ENCODE measurements at places on chromosomes 3 and 15.

DNA sequence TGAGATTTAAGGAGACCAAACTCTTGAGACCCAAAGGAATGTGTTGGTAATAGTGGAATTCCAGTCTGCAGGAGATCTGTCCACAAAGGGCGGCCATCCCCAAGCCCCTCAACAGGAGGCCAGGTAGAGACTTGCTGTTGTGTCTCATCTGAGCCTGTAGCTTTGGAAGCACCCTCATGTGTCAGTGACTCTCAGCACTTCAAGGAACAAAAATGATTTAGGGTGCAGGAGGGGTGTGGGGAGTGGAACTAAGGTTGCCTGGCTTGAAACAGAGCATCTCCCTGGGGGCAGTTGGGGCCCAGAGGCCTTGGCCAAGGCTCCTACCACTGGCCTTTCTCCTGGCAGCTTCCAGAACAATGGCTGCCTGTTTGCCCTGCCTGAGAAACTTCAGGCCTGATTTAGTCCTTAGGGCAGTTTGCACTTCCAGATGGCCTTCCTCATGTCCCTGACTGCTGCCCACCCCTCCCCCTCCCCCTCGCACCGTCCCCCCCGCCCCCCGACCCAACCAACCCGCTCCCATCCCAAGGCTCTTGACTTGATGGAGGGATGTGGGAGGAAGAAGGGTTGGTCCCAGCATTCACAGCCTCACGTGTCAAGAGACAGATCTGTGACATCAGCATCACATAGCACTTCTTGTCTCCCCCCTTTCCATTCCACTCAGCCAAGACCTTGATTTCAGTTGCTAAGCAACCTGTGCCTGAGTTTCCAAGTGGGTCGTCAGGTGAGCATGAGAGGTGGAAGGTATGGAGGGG, 77.1 kb downstream of the CORO2B start:
- DNase-seq, result no peak

GRCh38 chr3:124878561-124879336, 8.4 kb downstream of the ITGB5 start:
- no peak for DNase-seq

DNA sequence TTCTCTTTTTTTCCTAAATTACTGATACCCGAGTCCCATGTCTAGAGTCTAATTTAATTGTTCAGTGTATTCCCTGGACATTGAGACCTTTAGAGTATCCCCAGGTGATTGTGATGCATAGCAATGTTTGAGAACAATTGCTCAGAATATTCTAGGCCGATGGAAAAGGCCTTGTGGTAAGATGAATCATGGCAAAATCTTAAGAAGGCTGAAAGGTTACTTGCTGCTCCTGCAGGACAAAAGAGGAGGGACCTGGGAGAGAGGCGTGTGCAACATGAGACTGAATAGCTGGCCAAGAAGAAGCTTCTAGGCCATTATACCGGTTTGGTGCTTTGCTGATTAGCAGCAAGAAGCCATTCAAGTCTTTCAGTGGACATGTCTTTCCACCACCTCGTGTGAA, 256.6 kb downstream of the ROBO2 start:
- DNase-seq, result no peak

DNA sequence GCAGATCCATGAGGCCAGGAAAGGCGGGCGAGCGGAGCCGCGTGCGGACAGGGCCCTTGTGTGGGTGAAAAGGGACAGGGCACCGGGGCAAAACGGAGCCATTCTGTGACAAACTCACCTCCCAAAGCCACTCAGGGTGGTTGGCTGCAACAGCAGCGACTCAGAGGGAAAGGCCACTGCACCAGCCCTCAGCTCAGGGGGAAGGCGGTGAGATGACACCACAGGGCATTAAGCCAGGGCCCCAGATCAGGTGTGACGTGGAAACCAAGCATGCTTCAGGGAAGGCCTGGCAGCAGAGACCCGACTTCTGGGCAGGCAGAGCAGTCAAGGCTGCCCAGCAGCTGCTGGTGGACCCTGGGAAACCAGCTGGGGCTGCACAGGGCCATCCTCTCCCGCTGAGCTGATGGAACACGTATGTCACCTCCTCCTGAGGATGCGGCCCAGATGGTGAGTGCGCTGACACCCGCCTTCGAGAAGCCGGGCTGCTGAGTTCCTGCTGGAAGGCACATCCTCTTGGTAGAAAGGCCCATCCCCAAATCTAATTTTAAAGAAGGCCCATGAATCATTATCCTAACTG, 82.3 kb downstream of the CHSY1 start:
- no peak for DNase-seq

DNA sequence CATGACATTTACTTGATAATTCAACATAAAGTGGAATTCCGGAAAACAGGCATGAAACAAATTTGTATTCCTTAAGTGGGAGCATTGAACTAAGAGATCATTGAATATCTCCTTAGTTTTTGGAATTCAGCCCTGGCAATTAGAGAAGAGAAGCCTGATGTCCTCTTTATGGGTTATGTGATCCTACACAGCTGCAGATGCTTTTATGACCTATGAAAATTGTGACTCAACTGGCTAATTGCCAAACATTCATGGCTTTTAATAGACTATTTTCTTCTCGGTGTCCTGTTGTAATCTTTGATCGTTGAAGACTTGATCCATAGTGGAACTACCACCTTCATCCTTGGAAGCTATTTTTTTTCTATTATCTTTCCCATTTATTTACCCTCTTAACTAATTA, 46.1 kb downstream of the AGBL1 start:
- no peak for DNase-seq

DNA sequence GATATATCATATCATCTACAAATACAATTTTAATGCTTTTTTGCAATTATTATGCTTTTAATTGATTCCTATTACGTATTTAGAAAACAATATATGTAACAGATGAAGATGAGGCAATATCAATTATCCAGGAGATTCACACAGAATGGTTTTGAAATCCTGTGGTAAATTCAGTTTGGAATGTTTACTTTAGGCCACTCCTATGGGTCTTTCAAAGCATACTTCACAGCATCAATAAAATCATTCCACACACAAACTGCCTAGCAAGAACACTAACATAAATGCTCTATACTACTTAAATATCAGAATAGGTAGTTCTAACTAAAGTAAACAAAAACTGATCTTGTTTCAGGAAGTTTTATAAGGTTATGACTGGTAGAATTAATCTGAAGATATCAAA, 90.5 kb downstream of the FAM227B start:
- no peak for DNase-seq

DNA sequence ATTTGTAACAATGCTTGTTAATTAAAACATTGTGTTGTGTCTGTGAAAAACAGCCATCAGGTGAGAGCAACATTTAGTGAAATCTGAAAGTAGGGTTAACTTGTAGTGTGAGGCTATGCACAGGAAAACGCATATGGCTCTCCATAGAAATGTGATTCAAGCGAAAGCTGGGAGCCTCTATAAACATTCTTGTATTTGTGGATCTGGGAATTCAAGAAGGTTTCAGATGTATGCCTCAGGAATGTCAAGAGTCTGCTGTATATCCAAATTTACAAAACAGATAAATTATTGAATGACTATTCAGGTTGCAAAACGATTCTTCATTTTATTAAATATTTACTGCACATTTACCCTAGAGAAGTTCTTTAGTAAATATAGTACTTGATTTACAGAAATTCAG, 166.0 kb downstream of the THSD4 start:
- no peak for DNase-seq

GRCh38 chr3:184688251-184688881, 23.5 kb downstream of the MAGEF1 start:
- no peak for DNase-seq

DNA sequence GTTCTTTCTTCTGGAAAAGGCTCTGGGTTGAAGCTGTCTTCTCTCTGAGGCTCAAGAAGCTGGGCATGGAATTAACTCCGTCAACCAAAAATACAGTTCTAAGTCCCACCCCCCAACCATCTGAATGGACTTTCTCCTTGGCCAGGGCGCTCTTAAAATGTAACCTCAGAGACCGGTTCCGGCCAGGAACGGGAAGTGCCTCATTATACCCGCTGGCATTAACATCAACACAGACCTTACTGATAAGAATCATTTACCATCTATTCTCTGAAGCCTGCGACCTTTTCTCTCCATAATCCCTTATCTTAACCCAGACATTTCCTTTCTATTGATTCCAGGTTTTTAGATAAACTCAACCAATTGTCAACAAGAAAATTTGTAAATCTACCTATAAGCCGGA, 64.7 kb downstream of the ATP1B3 start:
- DNase-seq, result no peak

GRCh38 chr3:18740631-18741583, 315.8 kb upstream of the SATB1 start:
- DNase-seq, result no peak

GRCh38 chr3:136283627-136284026, 33.5 kb downstream of the PCCB start:
- no peak for DNase-seq

DNA sequence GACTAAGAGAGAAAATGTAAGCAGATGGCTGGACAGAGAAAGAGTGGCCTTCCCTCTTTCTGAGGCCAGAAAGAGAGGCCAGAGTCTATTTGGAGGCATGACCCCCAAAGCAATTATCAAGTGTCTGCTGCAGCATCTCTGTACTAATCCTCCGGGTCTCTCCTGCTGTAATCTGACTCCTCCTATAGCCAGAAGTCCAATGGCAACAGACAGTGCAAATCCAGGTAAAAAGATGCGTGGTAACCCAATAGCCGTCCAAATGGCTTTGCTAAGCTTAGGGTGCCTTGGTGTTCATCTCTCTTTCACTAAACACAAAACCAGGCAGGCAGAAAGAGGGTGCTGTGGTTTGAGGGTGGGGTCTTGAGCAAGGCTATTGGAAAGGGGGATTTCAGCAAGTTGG, 91.6 kb downstream of the ADCY5 start:
- no peak for DNase-seq

DNA sequence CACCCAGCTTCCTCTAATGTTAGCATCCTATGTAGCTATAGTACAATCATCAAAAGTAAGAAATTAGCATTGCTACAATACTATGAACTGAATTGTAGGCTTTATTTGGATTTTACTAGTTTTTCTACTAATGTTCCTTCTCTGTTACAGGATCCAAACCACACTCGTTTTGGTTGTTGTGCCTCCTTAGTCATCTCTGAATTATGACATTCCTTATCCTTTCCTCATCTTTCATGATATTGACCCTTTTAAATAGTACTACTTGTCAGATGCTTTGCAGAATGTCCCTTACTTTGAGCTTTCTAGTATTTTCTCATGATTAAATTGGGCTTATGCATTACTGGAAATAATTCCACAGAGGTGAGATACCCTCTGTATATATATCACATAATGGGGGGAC, 265.4 kb downstream of the VPS13C start:
- no peak for DNase-seq

GRCh38 chr3:23202203-23202920, 765 bp upstream of the UBE2E2 start:
- no peak for DNase-seq

DNA sequence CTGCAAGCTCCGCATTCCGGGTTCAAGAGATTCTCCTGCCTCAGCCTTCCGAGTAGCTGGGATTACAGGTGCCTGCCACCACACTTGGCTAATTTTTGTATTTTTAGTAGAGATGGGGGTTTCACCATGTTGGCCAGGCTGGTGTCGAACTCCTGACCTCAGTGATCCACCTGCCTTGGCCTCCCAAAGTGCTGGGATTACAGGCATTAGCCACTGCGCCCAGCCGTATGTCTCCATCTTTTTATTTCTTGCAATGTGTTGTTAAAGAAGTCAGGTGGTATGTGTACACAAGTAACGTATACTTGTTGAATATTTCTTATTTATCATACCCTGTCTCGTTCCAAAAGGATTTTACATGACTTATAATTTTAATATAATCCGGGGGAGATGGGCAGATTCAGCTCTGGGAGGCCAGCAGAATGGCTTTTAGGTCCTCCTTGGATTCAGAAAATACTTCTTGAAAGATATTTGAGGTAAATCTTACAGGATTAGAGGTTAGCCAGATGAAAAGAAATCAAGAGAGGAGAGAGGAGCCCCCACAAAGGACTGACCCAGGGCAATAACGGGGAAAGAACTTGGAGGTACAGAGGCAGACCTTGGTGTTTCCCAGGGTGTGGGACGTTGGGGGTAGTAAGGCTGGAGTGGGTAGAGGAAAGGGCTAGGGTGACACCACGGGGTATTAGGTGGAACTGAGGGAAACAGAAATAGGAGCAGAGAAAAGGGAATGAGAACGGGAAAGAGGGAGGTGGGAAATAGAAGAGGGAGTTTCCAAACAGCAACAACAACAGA, 27.2 kb upstream of the MUC20 start:
- DNase-seq, result no peak

GRCh38 chr15:66724732-66725463, 22.9 kb downstream of the SMAD6 start:
- no peak for DNase-seq

DNA sequence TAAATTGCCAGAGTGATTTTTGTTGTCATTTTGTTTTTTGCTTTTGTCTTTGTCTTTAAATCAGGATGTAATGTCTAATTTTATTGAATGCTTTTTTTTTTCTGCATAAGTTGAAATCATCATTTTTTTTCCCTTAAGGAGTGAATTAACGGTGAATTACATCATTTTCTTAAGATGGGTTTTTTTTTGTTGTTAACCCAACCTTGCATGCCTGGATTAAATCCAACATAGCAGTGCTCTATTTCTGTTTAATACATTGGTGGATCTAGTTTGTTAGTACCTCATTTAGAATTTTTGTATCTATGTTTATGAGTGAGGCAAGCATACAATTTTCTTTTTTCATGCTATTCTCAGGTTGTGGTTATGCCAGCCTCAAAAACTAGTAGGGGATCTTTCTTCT, 186.4 kb upstream of the TMC3 start:
- DNase-seq, result no peak

DNA sequence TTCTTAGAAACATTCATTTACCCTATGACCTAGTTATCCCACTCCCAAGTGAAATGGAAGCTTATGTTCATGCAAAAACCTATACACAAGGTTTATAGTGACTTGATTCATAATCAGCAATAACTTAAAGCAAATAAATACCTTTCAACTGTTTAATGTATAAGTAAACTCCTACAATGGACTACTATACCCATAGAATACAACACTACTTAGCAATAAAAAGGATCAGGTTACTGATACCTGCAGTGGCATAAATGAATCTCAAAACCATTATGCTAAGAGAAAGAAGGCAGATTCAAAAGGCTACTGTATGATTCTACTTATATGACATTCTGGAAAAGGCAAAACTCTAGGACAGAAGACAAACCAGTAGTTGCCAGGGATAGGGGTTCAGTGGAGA, 8.3 kb upstream of the POLR2M start:
- no peak for DNase-seq

Measured in ecto neural progenitor cell (in vitro differentiated cells).